ENCODE measurements at places on chromosomes 16 and 17.

DNA sequence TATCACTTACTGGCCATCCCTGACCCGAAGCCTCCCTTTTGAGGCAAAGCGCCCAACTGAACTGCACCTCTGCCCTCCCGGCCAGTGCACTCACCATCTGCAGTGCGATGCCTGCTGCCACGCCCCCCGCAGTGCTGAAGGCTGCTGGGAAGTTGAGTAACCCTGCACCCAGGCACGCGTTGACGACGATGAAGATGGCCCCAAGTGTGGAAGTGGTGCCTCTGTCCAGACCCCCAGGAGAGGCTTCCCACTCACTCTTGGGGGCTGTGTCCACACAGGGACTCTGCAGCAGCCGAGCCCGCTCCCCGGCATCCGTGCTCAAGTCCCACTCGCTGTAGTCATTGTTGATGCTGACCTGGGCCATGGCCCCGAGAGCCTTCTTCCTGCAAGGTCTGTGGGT is 4.8 kb downstream of the SLC38A7 start:
- no peak for DNase-seq

DNA sequence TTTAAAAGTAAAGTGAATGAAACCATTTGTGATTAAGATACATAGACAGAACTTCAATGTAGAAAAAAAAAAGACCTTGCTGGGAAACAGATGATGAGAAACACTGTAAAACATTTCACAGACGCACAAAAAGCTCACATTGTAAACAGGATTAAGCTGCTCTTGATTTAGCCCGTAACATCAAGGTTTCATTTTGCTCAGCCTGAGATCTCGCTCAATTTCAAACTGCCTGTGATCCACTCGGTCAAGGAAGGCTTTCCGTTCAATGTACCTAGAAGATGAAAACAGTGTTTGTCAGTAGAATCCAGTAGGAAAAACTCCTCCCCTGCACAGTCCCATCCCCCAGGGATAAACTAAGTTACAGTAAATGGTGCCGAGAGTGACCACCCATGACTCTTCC is 42.3 kb upstream of the BCAR1 start:
- no peak for DNase-seq

GRCh38 chr17:72150632-72151460 is 30.0 kb downstream of the SOX9 start:
- no peak for DNase-seq

- no peak for DNase-seq
These were observed 17.0 kb downstream of the SRCIN1 start for GRCh38 chr17:38588788-38589174.

DNA sequence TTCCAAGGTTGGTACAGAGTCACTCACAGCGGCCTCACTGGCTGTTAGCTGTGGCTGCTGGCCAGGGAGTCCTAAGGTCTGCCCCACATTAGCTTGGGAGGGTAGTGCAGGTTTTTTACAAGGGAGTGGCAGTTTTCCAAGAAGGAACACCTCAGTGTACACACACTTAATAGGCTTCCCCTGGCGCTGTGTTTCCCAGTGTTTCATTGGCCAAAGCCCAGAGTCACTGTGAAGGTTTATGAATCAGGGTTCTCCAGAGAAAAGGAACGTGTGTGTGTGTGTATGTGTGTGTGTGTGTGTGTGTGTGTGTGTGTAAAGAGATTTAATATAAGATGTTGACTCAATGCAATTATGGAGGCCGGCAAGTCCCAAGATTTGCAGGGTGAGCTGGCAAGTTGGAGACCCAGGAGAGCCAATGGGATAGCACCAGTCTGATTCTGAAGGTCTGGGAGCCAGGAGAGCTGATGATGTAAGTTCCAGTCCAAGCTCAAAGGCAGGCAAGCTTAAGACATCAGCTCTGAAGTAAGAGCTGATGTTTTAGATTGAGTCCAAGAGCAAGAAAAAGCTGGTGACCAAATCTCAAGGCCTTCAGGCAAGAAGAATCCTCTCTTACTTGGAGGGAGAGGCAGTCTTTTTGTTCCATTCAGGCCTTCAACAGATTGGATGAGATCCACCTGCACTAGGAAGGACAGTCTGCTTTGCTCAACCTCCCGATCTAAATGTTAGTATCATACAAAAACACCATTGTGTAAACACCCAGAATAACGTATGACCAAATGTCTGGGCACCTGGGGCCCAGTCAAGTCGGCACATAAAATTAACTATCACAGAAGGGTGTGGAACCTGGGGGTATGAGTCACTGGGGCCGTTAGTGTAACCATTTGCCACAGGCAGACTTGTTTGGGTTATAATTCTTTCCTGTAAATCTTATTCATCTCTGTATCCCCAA is 206.8 kb downstream of the PRKCA start:
- DNase-seq, result no peak

DNA sequence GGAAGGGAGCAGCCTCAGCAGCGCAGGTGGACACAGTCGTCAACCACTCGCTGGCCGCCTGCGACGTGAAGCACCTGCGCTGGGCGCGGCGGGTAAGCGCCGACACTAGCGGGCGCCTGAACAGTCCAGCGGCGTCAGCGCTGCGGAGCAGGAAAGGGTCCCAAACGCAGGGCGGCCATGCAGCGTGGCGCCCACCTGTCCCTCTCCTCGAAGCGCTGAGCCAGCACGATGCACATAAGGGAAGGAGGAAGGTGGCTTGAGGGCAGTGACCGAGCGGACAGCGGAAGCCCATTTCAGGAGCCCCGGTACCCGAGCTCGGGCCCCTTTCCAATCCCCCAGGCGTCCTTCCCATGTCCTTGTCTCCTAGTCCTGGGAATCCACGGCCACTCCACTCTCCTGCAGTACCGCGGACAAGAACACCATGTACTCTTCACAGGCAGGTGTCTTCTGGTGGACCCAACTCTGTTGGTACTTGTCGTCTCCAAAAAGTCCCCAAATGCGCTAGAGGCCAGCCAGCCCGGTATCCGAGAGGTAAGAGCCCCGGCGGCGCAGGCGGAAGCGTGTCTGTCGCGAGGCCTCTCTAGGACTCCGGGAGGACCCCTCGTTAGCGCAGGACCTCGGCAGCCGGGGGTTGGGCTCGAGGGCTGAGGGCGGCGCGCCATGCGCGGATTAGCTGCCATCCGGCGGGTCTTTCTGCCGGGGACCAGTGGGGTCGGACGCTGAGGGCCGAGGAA is 14.4 kb downstream of the ZNF232 start:
- DNase-seq, result peak; percentile 72

DNA sequence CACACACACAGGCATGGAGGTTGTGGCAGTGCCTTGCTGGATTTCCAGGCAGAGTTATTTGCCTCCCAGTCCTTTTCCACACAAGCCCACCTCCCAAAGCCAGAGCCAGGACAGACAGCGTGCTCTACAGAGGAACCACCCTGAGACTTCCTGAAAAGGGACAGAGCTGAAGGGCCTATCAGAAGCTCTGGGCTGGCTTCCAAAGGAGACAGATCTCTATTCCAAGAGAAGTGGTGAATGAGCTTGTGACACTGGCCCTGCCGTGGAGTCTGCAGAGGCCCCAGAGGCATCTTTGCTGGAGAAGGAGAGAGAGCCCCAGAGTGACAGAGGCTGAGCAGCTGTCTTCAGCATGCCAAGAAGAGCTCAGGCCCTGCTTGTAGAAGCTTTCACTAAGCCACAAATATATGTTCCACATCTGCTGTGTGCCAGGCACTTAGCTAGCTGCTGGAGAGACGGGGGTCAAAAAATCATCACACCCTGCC is 8.3 kb upstream of the LPCAT2 start:
- DNase-seq, result peak; percentile 2

GRCh38 chr17:63701456-63701820 is 1.5 kb upstream of the LIMD2 start:
- no peak for DNase-seq

GRCh38 chr16:77250400-77250799 is 51.2 kb downstream of the SYCE1L start:
- no peak for DNase-seq

DNA sequence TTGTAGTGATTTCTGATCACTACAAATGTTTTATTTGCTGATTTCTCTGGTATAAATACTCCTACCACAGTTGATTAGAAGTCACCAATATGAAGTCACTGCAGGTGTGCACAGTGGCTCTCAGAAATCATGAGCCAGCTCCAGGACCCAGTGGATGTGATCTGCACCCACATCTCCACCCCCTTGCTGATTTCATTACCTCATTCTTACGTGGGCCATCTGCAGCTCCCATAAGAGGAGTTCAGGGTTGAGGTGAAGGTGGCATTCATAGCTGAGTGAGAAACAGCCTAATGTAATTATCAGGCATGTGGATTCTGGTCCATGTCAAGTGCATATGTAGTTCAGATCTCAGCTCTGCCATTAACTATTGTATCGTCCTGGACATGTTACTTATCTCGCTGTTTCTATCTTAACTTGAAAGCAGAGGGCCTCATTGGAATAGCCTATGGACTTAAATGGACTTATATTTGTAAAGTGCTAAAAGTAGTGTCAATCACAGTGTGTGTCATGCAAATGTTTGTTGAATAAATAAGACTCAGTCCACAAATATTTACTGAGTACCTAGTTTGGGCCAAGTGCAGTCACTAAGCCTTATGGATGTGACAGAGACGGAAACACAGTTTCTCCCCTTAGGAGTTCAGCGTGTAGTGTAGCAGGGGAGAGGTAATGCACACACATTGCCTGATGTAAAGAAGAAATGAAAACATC is 40.7 kb upstream of the ZKSCAN2 start:
- no peak for DNase-seq

GRCh38 chr16:55991843-55992242 is 116.7 kb upstream of the CES5A start:
- no peak for DNase-seq

DNA sequence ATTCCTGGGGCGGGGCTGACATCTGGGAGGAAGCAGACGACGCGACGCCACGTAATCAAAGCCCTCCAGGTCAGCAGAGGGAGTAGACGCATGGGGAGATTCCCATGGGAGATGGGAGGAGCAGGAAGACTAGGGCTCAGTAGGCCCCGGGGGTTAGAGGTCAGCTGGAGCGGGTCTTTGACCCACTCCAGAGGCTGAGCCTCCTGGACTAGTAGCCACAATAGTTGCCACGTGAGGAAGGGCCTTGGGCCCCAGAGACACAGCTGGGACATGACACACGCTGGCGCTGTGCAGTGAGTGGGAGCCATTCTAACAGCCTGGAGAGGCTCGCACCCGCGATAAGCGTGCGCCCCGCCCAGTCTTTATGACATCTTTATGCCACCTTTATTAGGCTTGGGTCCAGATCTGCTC is 95.7 kb upstream of the AMZ2 start:
- no peak for DNase-seq

GRCh38 chr17:48905987-48906515 is 2.2 kb upstream of the UBE2Z start:
- DNase-seq, result no peak

- no peak for DNase-seq
These were observed 236.7 kb downstream of the ZFHX3 start for GRCh38 chr16:72811188-72811720.

DNA sequence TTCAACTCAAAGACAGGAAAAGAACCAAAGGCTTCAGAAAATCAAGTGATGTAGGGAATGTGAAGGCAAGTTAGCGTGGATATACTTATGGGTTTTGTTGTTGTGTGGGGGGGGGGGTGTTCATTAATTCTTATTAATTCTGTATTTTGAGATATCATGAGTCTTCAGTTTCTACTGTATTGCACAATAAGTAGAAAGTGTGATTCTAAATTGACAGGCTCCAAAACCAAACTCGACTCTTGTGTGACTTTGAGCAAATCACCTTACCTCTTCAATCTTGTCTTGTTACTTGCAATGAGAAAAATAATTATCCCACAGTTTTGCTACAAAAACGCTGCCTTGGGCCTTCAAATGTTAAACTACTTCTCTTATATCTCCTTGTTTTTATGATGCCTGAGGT is 453.9 kb upstream of the GOT2 start:
- DNase-seq, result no peak

DNA sequence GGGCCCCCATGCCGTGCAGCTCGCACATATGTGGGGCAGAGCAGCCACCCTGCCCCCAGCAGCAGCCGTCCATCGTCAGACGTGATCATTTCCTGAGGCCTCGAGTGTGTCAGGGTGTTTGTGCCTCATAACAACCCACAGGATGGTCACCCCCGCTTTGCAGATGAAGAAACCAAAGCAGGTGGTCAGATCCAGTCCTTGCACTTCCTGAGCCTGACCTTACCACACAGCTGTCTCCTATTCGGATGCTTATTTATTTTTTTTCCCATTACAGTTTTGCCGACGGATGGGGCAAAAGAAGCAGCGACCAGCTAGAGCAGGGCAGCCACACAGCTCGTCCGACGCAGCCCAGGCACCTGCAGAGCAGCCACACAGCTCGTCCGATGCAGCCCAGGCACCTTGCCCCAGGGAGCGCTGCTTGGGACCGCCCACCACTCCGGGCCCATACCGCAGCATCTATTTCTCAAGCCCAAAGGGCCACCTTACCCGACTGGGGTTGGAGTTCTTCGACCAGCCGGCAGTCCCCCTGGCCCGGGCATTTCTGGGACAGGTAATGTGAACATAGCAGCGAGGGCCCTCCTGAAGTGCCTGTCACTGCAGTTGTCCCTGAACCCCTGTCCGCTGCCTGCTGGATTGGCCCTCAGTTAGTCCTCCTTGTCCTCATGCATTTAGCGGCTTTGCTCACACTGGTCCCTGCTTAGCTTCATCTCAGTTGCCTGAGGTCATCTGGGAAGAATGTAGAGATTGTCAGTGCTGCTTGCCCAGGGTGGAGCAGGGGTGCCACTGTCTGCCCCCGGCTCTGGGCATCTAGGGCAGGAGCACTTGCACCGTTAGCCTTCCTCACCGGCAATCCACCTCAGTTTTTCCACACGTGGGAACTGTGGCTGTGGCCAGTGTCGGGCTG is 1.4 kb downstream of the MPG start:
- DNase-seq, result no peak

DNA sequence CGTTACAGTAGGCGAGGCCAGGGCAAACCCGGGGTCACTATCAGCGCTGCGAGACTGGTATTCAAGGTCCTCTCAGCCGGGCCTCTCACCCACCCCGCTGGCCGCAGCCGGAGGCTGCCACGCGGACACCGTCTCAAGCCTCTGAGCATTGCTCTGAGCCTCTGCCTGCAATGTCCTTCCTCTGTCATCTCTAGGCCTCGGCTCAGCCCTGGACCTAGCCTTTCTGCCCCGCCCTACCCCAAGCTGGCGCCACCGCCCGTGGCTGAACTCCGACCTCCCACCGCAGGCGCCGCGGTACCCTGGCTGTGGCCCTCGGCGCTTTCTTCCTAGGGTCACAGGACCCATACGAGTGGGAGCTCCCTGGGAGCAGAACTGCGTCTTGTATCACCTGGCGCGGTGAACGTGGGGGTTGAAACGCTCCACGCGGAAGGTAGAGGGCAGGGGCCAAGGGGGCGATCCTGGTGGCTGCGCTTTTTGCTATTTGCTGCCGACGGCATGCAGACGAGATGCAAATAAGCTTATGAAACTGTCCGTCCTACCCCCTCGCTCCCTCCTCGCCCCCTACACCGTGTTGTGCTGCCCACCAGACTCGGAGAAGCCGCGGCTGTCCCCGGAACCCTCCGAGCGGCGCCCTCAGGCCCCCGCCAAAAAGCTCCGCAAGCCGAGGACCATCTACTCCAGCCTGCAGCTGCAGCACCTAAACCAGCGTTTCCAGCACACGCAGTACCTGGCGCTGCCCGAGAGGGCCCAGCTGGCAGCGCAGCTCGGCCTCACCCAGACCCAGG is 3.7 kb downstream of the DLX4 start:
- DNase-seq, result no peak

GRCh38 chr17:64130559-64131001 is 636 bp upstream of the ERN1 start:
- no peak for DNase-seq

All from cerebellar cortex (tissue), 1 donor.